A549 treated with GW870086 at 1 μM for 4 hours (cell line): ENCODE measurements at places on chromosomes 7 and 10. TPM values are rescaled to one million over a fixed set of nuclear protein-coding genes. Genes with fewer than 3 reads are reported as not detected.

Gene PON2
- 312 to 385 TPM (median 364 TPM) in 5 replicates for total RNA-seq

Gene SSC4D
- 0.89 to 1.6 TPM (median 1.0 TPM) in 5 replicates for total RNA-seq

Gene SPDYE5
- total RNA-seq = not detected in 5 replicates

Gene ENKUR
- 0.12 to 0.29 TPM (median 0.21 TPM) in 5 replicates for total RNA-seq

Gene COL13A1
- total RNA-seq = 0.23 to 0.65 TPM (median 0.36 TPM) in 3 of 5 replicates, not detected in the others

Gene LRRC61
- 0.07 to 0.20 TPM in 2 of 5 replicates, not detected in the others for total RNA-seq

Gene PPP1R3C
- 16.0 to 20.6 TPM (median 17.1 TPM) in 5 replicates for total RNA-seq

Gene AKR1D1
- 0.18 to 0.23 TPM in 2 of 5 replicates, not detected in the others for total RNA-seq
